ENCODE measurements at places on chromosomes 13 and 19.

DNA sequence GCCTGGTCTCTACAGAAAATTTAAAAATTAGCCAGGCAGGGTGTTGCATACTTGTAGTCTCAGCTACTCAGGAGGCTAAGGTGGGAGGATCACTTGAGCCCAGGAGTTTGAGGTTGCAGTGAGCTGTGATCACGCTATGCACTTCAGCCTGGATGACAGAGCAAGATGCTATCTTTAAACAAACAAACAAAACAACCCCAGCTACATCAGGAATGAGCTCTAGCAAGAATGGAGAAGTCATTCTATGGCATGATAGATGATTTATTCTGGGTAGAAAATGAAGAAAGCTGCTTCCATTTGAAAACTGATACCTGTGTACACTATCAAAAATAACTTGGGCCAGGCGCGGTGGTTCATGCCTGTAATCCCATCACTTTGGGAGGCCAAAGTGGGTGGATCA lies 15.8 kb upstream of the SHISA2 start:
- no peak for DNase-seq

DNA sequence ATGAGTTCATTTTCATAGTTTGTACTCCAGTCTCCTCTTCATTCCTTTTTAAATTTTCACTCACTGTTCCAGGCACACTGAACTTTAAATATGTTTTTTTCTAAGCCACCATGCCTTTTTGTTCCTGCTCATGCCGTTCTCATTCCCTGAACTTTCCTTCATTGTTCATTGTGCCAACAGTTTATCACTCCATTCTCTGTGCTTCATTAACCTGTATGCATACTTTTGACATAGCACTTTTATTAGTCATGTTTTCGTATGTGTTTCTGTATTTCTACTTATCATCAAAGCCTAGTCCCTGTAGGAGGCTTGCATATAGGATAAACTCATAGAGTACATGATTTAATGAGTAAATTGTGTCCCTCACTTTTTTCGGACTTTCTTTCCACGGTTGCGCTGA lies 65.3 kb downstream of the PCDH20 start:
- no peak for DNase-seq

- no peak for DNase-seq
These were observed 12.0 kb downstream of the PLPP2 start for GRCh38 chr19:279231-279630.

GRCh38 chr13:57874530-57874929 lies 243.0 kb downstream of the PCDH17 start:
- DNase-seq = no peak

DNA sequence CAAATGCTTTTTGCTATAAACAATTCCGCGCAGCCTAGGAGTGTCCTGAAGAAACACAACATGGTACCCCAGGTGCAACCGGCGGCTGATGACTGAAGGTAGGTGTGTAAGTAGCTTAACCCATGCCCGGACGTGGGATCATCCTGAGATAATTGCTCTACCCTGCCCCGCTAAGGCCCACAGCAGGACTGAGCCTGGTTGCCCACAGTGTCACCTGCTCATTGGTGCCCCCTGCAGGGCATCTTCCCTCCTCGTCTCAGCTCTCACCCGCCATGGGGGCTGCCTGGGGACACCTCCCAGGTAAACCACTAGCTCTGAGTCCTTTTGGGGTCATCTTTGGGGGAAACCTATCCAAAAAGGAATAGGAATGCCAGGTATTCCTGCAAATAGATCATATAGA lies 22.3 kb downstream of the TMEM161A start:
- DNase-seq = peak; percentile 73

DNA sequence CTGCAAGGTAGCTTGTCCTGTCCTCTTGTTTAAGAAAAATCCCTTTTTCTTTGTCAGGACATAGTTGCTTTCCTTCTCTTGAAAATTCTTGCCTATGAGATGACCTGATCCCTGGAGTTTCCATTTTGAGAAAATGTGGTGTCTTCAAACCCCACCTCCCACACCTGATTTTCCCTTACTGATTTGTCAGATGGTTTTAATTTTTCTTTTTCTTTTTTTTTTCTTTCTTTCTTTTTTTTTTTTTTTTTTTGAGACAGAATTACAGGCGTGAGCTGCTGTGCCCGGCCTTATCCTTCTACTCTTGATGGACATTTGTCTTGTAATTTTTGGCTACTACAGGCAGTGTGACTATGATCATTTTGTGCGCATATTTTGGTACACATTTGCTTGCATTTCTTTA lies 1.2 kb downstream of the ZNF345 start:
- DNase-seq = no peak

- no peak for DNase-seq
These were observed 30.9 kb upstream of the KCTD4 start for GRCh38 chr13:45231722-45232121.

DNA sequence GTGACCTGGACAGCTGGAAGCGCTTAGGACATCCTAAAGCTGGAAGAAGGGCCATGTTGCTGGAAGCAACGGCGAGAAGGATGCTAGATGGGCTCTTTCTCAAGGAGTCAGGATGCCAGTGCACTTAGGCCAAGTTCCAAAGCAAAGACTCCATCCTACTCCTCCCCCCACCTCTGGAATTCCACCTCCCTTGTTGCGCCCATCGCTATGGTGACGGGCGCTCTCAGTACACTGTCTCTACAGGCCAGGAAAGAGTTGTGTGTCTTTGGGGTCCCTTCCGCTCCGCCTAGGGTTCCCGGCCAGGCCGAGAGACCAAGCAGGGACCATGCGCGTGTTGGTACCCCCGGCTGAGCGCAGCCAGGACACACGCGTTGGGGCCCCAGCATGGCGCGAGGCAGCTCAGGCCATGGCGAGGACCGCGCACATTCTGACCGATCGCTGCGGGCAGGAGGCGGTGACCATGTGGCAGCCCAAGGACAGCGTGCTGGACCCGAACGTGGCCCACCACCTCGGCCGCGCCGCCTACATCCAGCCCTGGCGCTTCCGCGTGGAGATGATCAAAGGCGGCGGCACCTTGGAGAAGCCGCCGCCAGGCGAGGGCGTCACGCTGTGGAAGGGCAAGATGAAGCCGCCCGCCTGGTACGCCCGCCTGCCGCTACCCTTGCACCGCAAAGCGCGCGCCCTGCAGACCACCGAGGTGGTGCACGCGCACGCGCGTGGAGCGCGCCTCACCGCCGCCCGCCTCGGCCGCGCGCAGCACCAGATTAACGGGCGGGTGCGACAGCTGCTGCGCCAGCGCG lies 31.0 kb upstream of the SLC1A6 start:
- DNase-seq = no peak

DNA sequence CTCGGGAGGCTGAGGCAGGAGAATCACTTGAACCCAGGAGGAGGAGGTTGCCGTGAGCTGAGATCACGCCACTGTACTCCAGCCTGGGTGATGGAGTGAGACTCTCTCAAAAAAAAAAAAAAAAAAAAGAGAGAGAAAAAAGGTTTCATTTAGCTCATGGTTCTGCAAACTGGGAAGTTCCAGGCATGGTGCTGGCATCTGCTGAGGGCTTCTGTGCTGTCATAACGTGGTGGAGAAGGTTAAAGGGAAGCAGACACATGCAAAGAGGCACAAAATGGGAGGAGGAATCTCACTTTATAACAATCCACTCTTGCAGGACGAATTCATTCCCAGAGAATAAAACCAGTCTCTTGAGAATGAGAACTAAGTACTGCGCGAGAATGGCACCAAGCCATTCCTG lies 34.9 kb upstream of the SIAH3 start:
- DNase-seq = no peak

DNA sequence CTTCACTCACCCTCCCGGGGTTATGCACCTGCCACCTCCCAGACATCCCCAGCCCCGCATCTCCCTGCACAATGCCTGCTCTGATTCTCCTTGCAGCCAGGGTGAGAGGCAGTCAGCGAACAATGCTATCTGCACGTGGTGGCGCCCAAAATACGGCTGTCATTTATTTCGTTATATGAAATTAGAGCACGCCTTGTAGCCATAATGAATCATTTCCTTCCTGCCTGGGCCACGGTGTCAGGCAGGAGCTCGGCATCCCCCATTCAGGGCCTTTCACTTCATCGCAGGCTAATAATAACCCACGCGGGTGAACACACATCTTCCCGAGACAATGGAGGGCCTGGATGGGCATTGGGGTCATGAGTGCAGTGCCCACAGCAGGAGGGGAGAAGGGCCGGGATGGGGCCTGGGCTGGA lies 143.8 kb upstream of the ZNF507 start:
- no peak for DNase-seq

DNA sequence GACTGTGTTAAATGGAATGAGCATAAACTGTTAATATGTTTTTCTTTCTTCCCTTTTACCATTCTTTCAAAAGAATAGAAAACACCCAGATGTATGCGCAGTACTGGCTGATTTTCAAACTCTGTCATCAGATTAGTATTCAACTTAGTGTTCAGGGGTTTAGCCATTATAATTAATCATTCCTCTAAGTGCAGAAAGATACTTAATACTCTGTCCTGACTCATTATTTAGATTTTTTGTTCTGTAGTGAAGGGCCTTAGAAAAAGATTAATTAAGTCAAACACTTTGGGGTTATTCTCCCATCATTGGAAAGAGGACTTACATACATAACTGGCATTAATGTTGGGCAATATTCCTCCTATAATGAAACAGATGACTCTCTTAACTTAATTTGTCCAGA lies 1316.7 kb upstream of the SLC10A2 start:
- DNase-seq = no peak

- DNase-seq = no peak
These were observed 193.9 kb downstream of the GPC5 start for GRCh38 chr13:91592056-91593014.

DNA sequence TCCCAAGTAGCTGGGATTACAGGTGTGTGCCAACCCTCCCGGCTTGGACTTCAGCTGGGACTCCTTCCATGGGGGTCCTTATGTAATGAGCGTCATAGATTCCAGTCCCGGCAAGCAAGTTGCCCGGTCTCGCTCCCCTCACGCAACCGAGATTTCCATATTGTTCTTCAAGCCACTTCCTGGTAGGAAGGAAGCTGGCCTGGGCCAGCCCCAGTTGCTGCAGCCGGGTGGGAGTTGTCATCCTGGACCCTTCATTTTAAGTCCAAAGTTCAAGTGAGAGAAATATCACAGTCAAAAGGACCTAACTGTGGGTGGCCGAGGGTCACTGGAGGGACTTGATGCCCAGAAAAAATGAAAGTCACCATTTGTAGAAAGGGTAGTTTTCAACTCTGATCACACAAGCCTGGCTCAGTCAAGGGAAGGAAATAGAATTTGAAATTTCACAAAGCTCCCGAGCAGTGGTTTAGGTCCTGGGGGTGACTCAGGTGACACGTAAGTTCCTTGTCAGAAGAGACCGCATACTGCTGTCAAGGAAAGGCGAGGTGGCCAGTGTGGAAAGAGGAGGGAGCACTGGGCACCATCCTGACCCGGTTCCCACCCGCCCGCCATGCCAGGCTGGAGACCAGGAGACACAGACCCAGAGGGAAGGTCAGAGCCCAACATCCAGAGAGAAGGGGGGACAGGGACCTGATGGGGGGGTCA lies 5.3 kb downstream of the FGF21 start:
- DNase-seq = no peak

DNA sequence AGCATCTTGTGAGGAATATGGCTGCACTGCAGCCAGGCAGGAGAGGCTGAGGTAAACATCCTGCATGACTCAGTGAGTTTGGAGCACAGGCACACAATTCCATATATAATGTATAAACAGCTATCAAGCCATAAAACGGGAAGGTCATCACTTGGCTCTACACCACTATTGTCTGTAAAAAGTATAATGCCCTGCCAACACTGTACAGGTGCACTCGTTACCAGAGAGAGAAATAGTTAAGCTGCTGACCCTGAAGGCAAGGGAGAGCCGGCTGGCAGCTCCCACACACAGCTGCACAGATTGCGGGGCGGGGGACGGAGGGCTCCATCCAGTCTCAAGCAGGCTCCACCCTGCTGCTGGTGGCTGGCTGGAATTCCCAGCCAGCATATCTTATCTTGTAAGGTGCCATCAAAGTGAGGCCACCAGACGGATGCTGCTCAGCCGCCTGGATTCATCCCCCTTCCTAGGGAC lies 668.1 kb downstream of the SLITRK5 start:
- DNase-seq = no peak

GRCh38 chr13:32796754-32797153 lies 210.5 kb downstream of the PDS5B start:
- no peak for DNase-seq

GRCh38 chr13:20721454-20722357 lies 18.2 kb downstream of the IL17D start:
- DNase-seq = peak; percentile 70

- DNase-seq = no peak
These were observed 38.7 kb downstream of the CYP4F2 start for GRCh38 chr19:15859187-15859586.

DNA sequence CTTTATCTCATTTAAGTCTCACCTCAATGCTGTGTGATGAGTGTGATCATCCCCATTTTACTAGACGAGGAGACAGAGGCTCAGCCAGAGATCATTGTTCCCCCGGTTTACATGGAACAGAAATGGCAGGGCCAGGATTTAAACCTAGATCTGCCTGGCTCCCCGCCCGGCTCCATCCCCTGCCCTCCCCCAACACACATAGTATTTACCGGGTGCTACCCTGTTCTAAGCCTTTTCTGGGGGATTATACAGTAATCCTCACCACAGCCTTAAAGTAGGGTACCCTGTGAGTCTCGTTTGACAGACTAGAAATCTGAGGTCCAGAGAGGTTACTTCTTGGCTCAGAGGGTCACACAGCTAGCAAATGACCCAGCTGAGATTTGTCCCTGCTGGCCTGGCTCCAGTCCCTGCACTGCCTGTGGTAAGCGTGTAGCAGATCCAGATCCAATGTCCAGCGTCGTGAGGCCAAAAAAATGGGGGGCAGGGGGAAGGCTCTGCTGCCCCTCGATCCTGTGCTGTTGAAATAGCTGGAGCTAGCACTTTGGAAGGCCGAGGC lies 3.8 kb upstream of the KLC3 start:
- no peak for DNase-seq

DNA sequence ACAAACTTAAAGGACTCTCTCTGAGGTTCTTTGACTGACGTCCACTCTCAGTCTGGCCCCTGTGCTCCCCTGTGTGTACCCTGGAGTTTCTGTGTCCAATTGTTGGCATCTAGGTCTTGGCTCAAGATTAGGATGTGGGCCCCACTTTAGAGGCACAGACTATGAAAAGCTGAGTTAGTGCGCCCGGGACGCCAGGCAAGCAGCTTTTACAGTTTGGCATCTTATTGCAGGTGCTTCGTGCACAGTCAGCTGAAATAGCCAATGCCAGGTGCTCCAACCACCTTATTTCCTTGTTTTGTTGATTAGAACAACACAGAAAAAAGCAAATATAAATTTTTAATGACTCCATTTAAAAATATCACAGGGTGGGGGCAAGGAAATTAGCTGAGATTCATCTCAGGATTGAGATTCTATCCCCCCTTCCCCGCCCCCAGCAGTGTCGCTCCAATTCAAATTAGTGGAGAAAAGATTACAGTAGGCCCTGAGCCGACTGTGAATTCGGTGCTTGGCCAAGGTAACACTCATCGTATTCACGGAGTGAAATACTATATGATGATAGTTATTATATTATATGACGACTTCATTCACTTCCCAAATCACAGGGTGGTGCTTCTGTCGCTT lies 4.3 kb downstream of the SOX1 start:
- no peak for DNase-seq

Data from hematopoietic multipotent progenitor cell treated with erythropoietin and hydrocortisone succinate and interleukin-3 and kit ligand, for 15 days (in vitro differentiated cells).